ENCODE measurements at places on chromosomes 6 and 20. TPM values are rescaled to one million over a fixed set of nuclear protein-coding genes. Genes with fewer than 3 reads are reported as not detected.

HACE1 gene
- 13.0 TPM for total RNA-seq

FOXS1 gene
- total RNA-seq: 6.3 TPM

SLC22A16 gene
- not detected for total RNA-seq

ADTRP gene
- total RNA-seq: not detected

LGSN gene
- not detected for total RNA-seq

DNA sequence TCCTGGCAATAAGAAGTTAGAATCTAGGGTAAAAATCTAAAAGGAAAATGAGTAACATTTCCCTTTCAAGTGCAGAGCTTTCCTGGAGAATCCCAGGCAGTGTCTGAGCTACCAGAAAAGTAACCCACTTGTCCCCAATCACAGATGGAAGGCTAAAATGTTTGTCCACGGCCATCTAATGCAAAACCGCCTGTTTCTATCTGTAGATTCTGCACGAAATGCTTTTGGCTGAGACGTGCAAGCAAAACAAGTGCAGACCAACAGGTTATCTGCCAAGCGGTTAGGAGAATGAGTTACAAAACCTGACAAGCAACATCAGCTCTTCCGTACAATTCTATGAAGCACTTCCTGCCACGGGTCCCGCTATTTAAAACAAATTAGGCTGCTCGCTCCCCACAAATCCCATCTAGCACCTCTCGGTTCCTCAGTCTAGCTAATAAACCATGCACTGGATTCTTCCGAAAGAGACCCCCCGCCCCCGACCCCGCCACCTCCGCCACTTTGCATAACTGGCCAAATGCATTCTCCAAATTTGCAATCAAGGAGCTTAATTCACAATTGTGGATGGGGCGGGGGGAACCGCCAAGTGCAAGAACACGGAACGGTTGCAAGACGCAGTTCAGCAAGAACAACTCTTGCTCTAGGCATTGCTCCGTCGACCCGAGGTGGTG is 1.4 kb downstream of the ELOVL5 start:
- peaks cover 45% of the 10 kb centered on the region for H3K4me1 ChIP-seq
- peaks cover 3% of the 10 kb centered on the region for H3K36me3 ChIP-seq
- peak overlapping the region; percentile 96 for H3K27ac ChIP-seq
- H3K27me3 ChIP-seq: no peaks in the 10 kb centered on the region
- DNase-seq: no peak
- peak overlapping the region; percentile 90 for H3K4me3 ChIP-seq

DNA sequence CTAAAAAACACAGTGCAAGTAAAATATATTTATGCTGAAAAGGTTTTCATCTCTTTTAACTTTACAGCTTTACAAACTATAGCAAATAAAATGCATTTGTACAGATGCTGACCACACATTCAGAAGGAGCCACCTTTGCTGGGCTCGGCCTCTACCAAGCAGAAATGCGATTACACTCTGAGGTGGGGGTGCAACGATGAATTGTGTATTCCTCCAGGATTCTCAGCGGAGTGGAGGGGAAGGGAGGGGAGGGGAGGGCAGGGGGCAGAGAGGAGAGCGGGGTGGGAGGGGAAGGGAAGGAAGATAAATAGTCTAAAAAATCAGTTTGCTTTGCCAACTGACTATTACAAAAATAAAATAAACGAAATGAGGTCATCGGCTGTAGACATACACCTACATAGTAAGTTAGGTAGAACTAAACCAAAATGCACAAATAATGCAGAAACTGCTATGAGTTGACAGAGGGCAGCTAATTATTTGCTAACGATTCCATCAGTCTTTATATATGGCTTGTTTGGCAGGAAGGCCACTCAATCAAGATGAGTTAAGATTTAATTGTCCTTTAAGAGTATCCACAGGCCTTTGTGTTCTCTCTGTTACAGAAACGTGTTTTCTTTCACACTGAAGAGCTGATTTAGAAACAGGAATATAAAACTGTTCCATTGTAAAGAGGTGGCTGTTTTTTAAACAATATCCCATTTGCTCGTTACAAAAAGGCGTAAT is 90.1 kb downstream of the TAF4 start:
- no peak overlapping the region for H3K4me3 ChIP-seq
- DNase-seq: no peak
- no peak overlapping the region for H3K27ac ChIP-seq
- no peaks in the 10 kb centered on the region for H3K27me3 ChIP-seq

GRCh38 chr6:19382676-19383075 is 454.5 kb upstream of the ID4 start:
- no peak overlapping the region for H3K4me3 ChIP-seq
- no peaks in the 10 kb centered on the region for H3K4me1 ChIP-seq
- H3K36me3 ChIP-seq: no peaks in the 10 kb centered on the region
- no peak overlapping the region for H3K27ac ChIP-seq

DNA sequence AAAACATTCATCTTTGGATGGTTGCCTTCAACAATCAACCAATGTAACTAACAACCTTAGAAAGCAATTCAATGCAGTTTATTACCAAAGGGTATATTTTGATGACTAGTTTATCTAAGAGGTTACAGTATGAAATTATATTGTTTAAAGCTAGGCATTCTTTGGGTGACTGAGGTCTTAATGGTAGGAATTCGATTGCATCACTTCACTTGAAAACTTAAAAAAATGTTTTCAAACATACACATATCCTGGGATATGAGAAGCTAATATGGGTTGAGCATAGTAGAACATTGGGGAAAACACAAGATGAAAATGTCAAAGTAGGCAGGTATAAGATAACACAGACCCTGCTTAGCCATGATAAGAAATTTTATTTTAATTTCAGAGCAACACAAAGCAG is 144.6 kb upstream of the BMP5 start:
- DNase-seq: no peak
- H3K36me3 ChIP-seq: no peaks in the 10 kb centered on the region
- H3K27ac ChIP-seq: no peak overlapping the region
- no peak overlapping the region for H3K4me3 ChIP-seq
- no peaks in the 10 kb centered on the region for H3K27me3 ChIP-seq
- no peaks in the 10 kb centered on the region for H3K4me1 ChIP-seq

GRCh38 chr6:91094806-91095475 is 508.1 kb upstream of the MAP3K7 start:
- H3K27ac ChIP-seq: no peak overlapping the region
- H3K27me3 ChIP-seq: no peaks in the 10 kb centered on the region
- no peaks in the 10 kb centered on the region for H3K4me1 ChIP-seq
- DNase-seq: no peak

DNA sequence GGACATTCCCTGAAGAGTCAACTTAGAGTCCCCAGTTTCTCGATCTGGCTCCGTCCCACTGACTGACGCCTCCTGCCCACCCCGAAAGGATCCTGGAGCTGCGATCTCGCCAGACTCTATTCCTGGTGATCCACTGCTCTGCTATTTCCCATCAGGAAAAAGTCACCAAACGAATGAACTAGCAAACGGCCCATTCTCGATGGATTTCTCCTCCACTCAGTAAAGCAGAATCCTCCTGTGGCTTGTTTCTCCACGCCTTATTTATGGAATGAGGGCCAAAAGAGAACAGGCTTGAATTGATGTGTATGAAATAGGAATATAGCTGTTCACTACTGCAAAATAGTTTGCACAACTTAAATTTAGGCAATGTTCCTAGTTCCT is 5.4 kb downstream of the NKX2-4 start:
- no peaks in the 10 kb centered on the region for H3K27me3 ChIP-seq
- H3K36me3 ChIP-seq: peaks cover 8% of the 10 kb centered on the region
- no peaks in the 10 kb centered on the region for H3K4me1 ChIP-seq
- H3K4me3 ChIP-seq: no peak overlapping the region
- DNase-seq: no peak

DNA sequence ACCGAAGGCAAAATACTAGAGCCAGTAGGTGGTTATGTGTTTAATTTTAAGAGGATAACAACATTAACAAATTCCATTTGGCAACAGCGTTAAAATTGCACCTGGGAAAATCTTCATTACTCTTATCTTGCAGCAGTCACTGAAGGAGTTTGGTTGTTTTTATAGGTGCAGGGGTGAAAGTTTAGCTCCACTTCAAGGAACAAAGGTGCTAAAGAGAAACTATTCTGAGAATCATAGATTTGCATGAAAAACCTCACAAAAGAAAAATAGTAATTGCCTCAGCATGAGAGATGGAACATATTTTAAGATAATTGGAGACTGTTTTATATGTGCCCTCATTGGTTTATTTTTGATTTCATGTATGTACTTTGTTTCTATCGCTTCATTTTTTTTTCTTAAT is 444.4 kb downstream of the UTRN start:
- no peak overlapping the region for H3K27ac ChIP-seq
- no peak overlapping the region for H3K4me3 ChIP-seq
- peaks cover 6% of the 10 kb centered on the region for H3K36me3 ChIP-seq
- no peaks in the 10 kb centered on the region for H3K27me3 ChIP-seq
- H3K4me1 ChIP-seq: peaks cover 4% of the 10 kb centered on the region
- no peak for DNase-seq

DNA sequence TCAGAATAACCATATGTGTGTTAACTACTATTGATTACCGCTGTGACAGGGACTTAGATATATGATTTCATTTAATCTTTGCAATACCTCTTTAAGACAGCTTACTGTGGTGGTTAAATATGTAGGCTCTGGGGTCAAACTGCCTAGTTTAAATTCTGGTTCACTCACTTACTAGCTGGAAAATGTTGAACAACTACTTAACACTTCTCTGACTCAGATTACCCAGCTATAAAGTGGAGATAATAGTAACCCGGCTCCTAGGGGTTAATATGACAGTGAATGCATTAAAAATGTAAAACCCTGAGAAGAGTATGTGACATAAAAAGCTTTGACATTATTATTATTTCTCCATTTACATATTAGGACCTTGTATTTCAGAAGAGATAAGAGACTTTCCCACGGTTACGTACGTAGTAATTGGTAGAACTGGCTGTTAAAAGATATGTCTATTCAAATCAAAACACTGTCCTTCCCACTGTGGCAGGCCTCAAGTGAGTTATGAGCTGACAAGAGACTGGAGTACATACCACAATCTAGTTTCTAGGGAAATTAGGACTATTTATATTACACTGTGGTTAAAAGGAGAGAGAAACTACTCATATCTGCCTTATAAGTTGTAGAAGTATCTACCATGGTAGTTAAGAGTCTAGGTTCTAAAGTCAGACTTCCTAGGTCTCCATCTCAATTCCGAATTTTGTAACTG is 4.4 kb upstream of the PLCB1 start:
- no peak overlapping the region for H3K27ac ChIP-seq
- peaks cover 8% of the 10 kb centered on the region for H3K27me3 ChIP-seq
- no peaks in the 10 kb centered on the region for H3K36me3 ChIP-seq
- H3K4me1 ChIP-seq: peaks cover 3% of the 10 kb centered on the region
- DNase-seq: no peak
- no peak overlapping the region for H3K4me3 ChIP-seq

DNA sequence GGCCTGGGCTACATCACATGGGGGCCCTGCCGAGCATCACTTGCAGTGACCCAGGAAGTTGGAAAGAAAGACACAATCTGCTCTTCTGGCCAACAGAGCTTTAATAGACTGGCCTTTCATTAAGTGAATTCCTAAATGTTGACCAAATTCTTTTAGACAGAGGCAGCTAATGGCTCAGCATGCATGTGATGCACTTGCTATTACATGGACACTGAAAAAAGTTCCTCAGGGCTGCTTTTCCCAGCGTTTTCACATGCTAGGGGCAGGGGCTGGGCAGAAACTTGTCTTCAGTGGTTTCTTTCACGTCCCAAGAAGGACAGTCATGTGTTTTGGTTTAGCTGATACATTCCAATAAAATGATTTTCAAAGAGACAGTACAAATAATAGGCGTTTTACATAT is 651.0 kb upstream of the SLC35B3 start:
- no peak overlapping the region for H3K27ac ChIP-seq
- no peaks in the 10 kb centered on the region for H3K36me3 ChIP-seq
- no peak overlapping the region for H3K4me3 ChIP-seq
- no peaks in the 10 kb centered on the region for H3K4me1 ChIP-seq
- H3K27me3 ChIP-seq: no peaks in the 10 kb centered on the region

DNA sequence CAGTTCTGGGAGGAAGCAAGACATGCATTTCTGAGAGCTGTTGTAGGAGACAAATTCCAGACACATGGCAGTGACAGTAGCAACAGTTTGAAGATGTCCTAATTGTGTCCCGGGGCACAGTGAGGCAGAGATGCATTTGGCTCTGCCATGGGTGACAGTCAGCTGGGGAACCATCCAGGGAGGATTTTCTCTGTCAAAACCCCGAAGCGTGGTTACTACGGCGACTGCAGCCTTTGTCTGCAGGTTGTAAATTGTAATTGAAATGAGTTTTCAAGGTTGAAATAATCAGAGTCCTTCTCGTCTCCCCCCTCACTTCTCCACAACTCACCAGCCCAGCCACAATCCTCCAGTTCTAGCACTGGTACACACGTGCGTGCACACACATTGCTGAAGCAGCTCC is 100.1 kb downstream of the GRM4 start:
- no peaks in the 10 kb centered on the region for H3K27me3 ChIP-seq
- DNase-seq: no peak
- no peak overlapping the region for H3K27ac ChIP-seq
- no peaks in the 10 kb centered on the region for H3K36me3 ChIP-seq
- 0 out of 2 replicates have a peak, but pooled peaks cover 3% of the 10 kb centered on the region for H3K4me1 ChIP-seq

DNA sequence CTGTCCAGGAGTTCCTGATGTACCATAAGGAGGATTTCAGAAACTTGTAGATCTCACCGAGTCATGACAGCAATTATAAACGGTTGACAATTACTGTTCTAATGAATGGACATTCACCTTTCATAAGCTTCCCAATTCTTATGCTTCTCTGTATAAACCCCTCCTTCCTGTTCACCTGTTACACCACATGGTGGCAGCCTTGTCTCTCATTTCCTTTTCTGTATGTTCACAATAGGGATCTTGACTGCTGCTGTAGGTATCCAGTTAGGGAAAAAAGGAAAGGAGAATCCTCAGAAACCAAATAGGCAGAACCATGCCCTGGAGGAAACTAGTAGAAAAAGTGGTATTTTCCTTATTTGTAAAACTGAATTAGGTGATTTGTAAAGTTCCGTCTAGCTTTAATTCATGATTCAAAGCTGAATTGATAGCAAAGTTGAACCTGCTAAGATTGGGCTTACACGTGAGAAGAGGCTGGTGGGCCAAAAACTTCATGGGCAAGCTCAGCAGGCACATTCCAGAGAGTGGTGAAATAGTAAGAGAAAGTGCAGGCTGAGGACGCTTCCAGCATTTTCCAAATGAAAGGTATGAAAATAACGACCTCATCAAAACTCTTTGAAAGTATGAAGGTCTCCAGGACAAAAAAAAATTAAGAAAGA is 29.0 kb upstream of the TBPL1 start:
- no peak overlapping the region for H3K4me3 ChIP-seq
- no peak overlapping the region for H3K27ac ChIP-seq

DNA sequence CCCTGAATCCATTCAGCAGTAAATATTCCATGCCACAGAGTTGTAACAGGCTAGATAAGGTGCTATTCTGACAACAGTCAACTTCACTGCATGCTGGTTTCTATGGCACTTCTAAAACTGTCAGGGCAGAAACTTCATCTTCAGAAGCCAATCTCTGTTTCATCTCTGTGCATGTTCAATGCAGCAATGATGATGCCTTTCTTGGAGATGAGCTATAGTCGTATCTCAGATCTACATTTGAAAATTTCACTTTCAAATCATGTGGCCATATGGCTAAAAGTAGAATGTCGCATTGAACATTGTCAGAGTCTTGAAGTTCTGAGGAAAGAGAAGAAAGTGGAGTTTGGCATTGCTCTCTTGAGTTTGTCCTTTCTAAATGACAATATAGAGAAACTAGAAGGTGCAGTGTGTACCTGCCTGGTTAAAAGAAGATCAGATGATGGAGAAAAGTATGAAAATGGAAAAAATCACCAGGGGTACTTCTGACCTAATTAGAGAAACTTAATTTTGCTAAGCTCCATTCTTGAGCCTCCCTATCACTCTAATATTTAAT is 49.0 kb upstream of the VSTM2L start:
- no peaks in the 10 kb centered on the region for H3K4me1 ChIP-seq
- H3K36me3 ChIP-seq: no peaks in the 10 kb centered on the region
- no peak overlapping the region for H3K27ac ChIP-seq
- no peak overlapping the region for H3K4me3 ChIP-seq

GRCh38 chr20:25088267-25088666 is 6.3 kb upstream of the VSX1 start:
- DNase-seq: no peak
- no peak overlapping the region for H3K4me3 ChIP-seq
- H3K36me3 ChIP-seq: no peaks in the 10 kb centered on the region
- peaks cover 14% of the 10 kb centered on the region for H3K4me1 ChIP-seq

Measured in Panc1 (cell line).